ENCODE measurements at places on chromosomes 4 and X.

- no peak for DNase-seq
Observed at GRCh38 chr4:39256436-39256835, 74.1 kb downstream of the WDR19 start.

DNA sequence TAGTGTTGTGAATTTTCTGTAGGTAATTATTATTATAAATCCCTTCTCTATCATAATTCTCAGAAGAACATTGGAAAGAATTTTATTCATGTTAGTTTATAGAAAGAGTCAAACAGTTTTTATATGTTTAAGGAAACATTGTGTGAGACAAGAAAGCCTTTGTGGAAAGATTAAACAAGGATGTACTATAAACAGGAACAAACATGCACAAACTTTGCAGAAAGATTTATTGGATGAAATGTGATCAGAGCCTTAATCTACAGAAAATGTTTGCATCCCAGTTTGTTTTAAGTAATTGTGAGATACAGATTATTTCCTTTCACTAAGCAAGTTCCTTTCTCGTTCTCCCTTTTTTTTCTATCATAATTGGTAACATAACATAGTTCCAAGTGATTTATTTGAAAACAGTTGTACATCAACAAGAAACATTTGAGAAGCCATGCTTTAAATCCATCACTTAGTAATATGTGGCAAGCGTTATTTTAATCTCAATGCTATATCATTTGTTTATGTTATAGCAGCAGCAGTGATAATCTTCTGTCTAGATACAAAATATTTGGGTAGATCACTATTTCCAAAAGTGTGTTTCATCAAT is 129.4 kb downstream of the SLC4A4 start:
- DNase-seq: no peak

GRCh38 chrX:56727531-56727930 is 1.5 kb upstream of the NBDY start:
- DNase-seq: no peak

GRCh38 chr4:5656415-5656814 is 51.9 kb downstream of the EVC2 start:
- no peak for DNase-seq

- no peak for DNase-seq
Observed at GRCh38 chrX:39755143-39756032, 342.4 kb downstream of the BCOR start.

- no peak for DNase-seq
Observed at GRCh38 chrX:71438750-71439149, 72.6 kb downstream of the TAF1 start.

DNA sequence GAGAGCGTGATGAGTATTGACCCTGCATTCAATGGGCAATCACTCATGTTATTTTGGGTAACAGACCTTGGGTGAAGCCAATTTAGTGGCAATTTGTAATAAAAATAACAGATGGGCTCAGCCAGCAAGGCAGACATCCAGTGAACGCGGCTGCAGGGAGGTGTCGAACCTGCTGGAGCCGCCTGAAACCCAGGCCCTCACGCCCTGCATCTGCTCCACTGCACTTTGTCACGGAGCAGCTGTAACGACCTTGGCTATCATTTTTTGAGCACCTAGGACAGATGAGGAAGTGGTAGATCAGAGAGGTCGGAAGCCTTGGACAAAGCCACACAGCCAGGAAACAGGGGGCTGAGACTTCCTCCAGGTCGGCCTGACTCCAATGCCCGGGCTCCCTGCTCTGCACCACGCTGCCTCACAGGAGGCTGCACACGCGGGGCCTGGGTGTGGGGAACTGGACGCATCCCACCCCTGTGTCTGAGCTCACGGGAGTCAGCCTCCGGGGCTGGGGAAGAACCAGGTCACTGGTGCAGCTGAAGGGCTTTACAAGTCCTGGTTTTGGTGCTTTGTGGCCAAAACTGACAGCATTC is 19.4 kb downstream of the HMX1 start:
- no peak for DNase-seq

GRCh38 chrX:2497961-2498780 is 2.6 kb downstream of the DHRSX start:
- DNase-seq: no peak

- no peak for DNase-seq
Observed at GRCh38 chr4:6116696-6117285, 83.6 kb downstream of the JAKMIP1 start.

DNA sequence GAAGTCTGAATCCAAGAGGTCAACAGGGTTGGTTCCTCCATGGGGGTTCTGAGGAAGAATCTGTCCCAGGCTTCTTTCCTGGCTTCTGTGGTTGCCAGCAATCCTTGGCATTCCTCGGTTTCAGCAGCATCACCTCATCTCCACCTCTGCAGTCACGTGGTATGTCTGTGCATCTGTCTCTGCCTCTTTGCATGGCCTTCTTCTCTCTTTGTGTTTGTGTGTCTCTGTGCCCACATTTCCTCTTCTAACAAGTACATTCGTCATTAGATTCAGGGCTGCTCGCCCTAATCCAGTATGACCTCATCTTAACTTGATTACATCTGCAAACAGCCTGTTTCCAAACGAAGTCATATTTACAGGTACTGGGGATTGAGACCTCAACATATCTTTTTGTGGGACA is 114.0 kb downstream of the BCOR start:
- DNase-seq: no peak

GRCh38 chr4:168822481-168822880 is 187.6 kb downstream of the CBR4 start:
- DNase-seq: no peak

- no peak for DNase-seq
Observed at GRCh38 chr4:187127456-187127855, 403.8 kb upstream of the FAT1 start.

GRCh38 chr4:6548201-6548881 is 26.6 kb upstream of the MAN2B2 start:
- DNase-seq: no peak

DNA sequence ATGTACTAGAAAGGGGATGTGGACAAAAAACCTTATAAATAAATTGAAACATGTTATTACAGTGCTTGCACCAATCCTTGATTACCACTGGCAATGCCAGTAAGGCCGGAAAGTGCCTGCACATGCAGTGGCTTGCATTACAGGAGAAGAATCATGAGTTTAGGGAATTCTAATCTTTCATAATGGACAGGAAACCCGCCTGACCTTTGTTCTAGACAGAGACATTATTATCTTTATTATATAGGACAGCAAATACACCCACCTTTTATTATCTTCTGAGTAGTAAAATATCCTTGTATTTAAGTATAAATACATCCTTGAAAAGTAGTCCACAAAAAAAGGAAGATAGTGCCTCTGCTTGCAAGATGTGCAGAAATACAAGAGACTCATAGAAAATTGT is 379.9 kb upstream of the LCORL start:
- DNase-seq: no peak

DNA sequence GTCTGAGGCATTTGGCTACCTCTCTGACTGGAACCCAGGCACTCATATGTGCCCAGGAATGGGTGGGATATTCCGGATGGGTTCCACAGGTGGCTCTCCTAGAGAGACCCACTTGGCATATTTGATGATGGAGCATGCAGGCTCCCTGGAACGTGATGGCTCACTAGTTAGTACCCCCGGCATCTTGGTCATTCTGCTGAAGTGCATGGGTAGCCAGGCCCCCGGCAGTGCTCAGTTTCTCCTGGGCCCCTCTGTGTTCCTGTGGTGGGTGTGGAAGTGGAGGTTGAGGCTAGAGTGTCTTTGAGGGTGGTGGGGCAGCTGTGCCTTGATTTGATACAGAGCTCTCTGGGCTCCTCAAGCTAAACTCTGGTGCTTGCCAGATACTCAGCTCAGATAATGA is 29.4 kb downstream of the NBDY start:
- no peak for DNase-seq

DNA sequence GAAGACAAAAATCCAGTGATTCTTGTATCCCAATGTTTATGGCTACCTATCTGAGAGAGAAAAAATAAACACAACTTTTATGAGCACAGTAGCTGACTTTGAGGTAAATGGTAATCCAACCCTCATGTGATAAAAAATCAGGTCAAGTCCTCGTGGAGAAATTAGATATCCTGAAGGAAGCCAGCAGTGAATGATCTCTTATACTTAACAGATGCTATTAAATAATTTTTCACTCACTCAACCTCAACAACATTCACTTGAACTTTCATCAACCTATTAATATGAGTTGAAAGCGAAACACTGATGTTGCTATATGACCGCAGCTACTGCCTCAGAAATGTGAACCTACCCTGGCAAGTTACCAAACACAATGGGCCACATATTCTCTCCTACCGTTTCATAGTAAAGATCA is 105.4 kb downstream of the GPC3 start:
- no peak for DNase-seq

GRCh38 chr4:139896091-139896604 is 230.5 kb downstream of the MGST2 start:
- DNase-seq: no peak

- no peak for DNase-seq
Observed at GRCh38 chr4:138668309-138668708, 347.3 kb upstream of the NOCT start.

- peak; percentile 2 for DNase-seq
Observed at GRCh38 chr4:23333946-23334878, 555.6 kb downstream of the PPARGC1A start.

- no peak for DNase-seq
Observed at GRCh38 chrX:110318664-110318968, 731 bp upstream of the AMMECR1 start.

DNA sequence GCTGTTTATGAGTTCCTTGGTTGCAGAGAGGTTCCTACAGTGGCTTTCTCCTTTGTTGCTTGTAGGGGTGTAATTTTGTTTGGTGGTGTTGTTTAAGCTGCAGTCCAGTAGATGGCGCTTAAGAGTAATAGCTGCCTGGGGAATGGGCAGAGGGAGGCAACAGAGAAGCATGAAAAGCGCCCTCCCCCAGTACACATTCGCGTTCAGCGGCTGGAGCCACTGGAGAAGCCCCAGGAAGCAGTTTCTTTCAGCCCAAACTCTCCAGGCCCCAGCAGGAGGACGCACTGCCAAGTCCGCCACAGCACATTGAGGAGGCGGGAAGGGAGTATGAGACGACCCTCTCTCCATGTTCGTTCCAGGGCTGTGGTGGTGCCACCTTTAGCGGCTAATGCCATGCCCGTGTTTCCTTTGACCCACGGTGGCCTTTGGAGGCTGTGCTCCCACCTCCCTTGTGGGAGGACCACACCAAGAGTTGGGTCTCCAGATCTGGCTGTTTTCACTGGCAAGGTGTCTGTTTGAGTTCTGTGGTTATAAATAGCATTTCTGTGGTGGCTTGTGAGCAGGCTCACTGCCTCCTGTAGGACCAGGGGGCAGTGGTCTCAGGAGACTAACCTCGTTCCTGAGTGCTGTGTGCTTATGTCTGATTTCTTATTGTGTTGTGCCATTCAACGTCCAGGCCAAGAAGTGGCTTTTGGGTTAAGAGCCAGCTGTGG is 252.3 kb downstream of the ARHGAP10 start:
- no peak for DNase-seq

GRCh38 chrX:10795721-10796120 is 175.3 kb upstream of the MID1 start:
- no peak for DNase-seq

GRCh38 chr4:1021386-1022050 is 10.1 kb downstream of the FGFRL1 start:
- DNase-seq: no peak

GRCh38 chr4:61805979-61806378 is 605.9 kb downstream of the ADGRL3 start:
- DNase-seq: no peak

GRCh38 chr4:107916623-107917022 is 14.7 kb upstream of the CYP2U1 start:
- DNase-seq: no peak

GRCh38 chr4:165101641-165102040 is 11.0 kb downstream of the TMEM192 start:
- DNase-seq: no peak

GRCh38 chr4:4182835-4183568 is 43.7 kb downstream of the OTOP1 start:
- no peak for DNase-seq

- no peak for DNase-seq
Observed at GRCh38 chrX:22520128-22520828, 247.6 kb downstream of the CBLL2 start.

- no peak for DNase-seq
Observed at GRCh38 chr4:120704538-120704937, 218.0 kb downstream of the PRDM5 start.

DNA sequence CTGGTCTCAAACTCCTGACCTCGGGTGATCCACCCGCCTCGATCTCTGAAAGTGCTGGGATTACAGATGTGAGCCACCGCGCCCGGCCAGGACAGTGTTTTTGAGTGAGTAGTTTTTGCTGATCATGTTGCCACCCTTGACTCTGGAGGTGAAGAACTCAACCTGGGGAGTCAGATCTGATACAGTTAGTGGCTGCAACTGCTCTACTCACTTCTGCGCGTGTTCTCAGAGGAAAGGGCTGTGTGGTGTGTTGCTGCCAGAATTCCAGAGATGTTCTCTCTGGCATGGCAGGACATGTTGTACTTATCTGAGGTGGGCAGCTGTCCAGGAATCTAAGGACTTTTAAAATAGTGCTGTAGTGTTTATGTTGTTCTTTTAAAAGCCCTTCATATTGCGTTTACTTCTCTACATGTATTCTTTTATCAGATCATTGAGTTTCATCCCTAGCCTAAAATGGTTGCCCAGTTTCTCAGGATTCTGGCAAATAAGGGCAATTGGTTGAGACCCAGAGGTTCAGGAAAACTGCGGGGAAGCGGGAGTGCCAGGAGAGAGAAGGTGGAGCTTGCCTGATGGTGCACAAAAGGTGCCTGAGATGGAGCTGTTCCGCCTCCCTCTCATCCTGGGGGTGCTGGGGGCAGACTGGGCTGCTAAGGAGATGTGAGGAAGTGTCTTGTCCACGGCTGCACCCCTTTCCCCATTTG is 97.7 kb downstream of the ARHGAP10 start:
- DNase-seq: no peak

- DNase-seq: no peak
Observed at GRCh38 chr4:152943672-152944071, 7.5 kb downstream of the FHDC1 start.

DNA sequence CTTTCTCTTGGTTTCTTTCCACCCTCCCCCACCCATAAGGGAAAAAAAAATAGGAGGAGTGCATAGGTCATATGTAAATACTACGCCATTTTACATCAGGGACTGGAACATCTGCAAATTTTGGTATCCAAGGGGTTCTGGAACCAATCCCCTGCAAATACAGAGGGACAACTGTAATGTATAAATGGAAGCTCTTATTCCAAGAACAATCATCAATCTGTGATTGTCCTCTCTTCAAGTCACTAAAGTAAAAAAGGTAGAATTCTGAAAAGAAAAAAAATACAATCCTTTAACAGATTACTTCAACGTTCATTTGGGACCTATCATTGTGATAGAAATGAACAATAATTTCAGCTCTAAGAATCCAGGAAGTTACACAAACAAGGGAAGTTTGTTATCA is 13.6 kb downstream of the PPA2 start:
- no peak for DNase-seq

- DNase-seq: no peak
Observed at GRCh38 chr4:12902735-12903134, 581.4 kb downstream of the RAB28 start.
